CD4-positive, alpha-beta T cell treated with Interleukin-15 for 4 hours (primary cell): ENCODE measurements at places on chromosomes 1 and 21.
A peak's percentile ranks its signal among the peaks of the same experiment; 100 is the strongest.

GRCh38 chr1:173430677-173431303, 46.3 kb upstream of the PRDX6 start:
- no peak for DNase-seq

DNA sequence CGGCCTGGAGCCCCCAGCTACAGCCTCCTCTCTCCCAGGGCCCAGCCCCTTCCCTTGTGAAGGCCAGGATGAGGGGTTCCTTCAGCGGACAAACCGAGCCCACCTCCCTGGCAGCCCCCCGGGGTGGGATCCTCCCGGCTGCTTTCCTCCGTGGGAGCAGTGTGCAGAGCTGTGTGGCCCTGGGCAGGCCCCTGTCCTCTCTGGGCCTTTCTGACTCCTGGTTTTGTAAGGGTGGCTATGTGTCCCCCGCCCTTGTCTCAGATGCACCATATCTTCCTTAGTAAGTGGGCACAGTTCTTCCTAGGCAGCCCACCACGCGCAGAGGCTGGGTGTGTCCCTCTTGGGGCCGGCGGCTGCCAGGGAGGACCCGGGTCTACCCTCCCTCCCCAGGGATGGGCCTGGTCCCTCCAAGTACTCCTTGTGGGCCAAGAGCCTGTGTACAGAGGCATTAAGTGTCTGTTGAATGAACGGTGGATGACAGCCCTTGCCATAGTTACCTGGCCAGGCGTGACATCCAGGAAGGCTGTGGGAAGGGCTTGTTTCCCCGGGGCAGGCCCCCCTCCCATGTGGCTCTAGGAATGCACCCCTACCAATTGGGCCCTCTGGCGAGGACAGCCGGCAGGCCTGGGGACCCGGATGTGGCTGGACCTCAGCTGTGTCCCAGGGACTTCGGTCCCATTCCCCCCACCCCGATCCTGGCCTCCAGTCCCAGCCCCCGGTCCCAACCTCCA, 3.8 kb downstream of the SMIM1 start:
- no peak for DNase-seq

GRCh38 chr21:24870633-24871032, 736.6 kb downstream of the MRPL39 start:
- no peak for DNase-seq

- DNase-seq: no peak
Measured at GRCh38 chr1:193240609-193241008, 54.2 kb upstream of the B3GALT2 start.

- no peak for DNase-seq
Measured at GRCh38 chr1:235625831-235626230, 23.8 kb downstream of the GNG4 start.

GRCh38 chr1:223815865-223816264, 29.9 kb downstream of the TP53BP2 start:
- no peak for DNase-seq

DNA sequence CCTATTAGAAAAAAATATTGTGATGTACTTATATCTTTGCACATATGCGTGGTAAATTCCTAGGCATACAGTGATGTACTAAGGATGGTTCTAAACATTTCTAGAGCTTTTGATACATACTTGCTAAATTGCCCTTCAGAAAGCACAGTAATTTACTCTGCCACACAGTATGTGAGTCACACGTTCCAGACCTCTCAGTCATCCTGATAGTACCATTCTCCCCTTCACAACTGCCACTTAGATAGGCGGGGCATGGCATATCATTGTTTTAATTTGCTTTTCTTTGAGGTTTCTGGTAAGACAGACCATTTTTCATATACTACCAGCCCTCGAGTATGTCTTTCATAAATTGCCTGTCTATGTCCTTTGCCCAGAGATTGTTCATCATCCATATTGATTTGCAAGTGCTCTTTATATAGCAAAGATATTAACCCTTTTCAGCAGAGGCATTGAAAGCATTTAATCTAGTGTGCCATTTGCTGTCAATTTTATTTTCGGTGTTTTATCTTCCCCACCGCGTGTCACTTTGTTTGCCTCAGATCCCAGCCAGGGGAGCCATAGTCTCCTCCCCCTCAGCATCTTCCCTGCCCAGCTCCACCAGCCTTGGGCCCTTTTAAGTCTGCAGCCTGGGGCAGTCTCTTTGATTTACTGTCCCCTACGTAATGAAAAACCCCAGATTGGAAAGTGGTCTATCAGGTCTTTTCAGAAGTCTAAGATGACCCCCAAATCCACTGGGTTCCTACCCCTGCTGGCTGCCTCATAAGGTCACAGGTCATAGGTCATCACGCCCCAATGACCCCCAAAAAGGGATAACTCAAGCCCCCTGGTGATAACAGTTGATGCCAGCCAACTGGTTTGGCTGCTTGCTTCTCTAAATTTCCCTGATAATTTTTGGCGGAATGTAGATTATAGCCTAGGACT, 11.8 kb upstream of the PAX7 start:
- DNase-seq: no peak

DNA sequence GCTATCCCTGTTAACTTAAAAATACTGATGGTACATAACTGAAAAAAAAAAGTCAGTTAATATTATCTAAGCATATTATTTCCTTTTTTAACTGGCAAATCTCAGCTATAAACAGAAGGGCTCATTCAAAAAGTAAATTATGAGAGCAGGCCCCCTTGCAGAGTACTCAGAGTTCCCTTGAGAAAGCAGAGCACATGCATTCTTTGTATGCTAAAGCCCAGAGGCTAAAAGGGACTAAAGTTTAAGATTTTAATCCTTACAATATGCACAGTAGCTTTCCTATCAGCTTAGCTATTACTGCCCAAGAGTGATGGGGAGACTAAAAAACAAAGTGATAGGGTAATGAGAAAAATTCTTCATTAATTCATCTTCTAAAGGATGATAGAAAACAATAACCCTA, 18.5 kb downstream of the SLC16A1 start:
- DNase-seq: no peak

- peak; percentile 53 for DNase-seq
Measured at GRCh38 chr1:17212487-17213121, 7.7 kb downstream of the PADI1 start.

DNA sequence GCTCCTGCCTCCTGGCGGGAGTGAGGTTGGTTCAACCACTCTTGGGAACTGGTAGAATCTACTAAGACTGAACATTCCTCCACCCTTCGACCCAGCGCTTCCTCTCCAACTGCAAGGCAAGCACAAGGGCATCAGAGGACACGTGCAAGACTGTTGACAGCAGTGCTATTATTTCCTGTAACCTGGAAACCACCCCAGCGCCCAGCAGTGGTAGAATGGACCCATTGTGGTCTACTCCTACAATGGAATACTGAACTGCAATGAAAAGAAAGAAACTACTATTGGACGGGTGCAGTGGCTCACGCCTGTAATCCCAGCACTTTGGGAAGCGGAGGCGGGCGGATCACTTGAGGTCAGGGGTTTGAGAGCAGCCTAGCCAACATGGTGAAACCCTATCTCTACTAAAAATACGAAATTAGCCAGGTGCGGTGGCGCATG, 33.0 kb upstream of the TARDBP start:
- no peak for DNase-seq

- no peak for DNase-seq
Measured at GRCh38 chr1:156281693-156282478, 739 bp downstream of the SMG5 start.

GRCh38 chr1:18936471-18936813, 20.0 kb downstream of the IFFO2 start:
- no peak for DNase-seq

GRCh38 chr21:23452384-23453083, 2154.7 kb downstream of the MRPL39 start:
- DNase-seq: no peak

GRCh38 chr1:68221001-68221979, 11.0 kb downstream of the WLS start:
- DNase-seq: no peak

DNA sequence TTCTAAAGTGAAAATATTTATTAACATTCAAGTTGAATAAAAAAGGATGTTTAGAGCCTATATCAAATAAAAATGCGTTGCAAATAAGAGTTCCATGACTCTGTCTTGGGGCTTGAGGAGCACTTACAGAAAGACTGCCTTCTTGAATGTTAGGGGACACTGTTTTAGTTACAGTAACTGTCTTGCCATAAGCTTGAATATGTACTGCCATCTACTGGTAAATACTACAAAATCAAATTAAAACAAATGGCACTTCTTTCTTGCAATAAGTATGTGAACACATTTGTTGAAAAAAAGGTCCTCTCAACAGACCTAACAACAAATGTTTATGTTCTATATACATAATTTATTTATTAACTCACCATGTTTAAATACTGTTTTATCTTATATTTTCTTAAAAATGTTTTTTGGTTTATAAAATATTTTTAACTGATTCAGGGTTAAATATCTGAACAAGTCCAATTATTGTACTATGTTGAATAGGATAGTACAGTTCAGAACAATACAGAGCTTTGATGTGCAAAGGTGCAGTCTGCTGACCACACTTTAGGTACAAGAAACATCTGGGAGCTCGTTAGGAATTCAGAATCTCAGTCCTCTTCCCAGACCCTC, 199.5 kb downstream of the LRRIQ3 start:
- DNase-seq: no peak

DNA sequence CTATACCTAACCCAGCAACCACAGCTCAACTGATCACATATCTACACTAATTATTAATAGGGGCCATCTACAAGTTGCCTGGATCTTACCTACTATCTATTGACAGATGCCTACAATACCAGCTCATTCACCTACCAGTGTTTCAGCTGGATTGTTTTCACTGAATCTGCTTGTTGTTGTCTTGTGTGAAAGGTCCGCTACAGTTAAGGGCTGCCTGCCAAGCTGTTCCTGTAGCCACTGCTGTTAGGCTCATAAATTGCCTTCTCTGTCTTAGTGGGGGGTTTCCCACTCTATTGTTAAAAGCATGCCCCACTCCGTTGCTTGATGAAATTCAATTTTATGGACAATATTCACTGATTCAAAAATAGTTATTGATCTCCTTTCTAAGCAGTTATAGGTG, 199.7 kb upstream of the TMPRSS15 start:
- DNase-seq: no peak

DNA sequence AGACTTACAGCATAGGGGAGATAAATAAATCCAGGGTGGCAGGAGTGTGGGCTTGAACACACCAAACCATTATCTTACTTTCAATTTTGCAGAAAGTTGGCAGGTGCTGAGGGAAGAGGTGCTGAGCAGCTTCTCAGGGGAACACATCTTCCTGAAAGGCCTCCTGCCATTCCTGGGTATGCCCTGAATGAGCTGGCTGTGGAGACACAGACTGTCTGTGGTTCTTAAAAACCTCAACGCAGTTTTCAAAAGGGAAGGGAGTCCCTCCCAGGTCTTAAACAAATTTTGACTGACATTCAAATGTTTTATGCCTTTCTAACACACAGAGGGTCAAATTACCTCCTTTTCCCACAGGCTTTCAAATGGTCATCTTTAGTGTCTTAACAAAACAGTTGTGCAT, 166.9 kb downstream of the TNFSF18 start:
- no peak for DNase-seq

- DNase-seq: no peak
Measured at GRCh38 chr1:159056069-159056698, 20.4 kb downstream of the AIM2 start.

DNA sequence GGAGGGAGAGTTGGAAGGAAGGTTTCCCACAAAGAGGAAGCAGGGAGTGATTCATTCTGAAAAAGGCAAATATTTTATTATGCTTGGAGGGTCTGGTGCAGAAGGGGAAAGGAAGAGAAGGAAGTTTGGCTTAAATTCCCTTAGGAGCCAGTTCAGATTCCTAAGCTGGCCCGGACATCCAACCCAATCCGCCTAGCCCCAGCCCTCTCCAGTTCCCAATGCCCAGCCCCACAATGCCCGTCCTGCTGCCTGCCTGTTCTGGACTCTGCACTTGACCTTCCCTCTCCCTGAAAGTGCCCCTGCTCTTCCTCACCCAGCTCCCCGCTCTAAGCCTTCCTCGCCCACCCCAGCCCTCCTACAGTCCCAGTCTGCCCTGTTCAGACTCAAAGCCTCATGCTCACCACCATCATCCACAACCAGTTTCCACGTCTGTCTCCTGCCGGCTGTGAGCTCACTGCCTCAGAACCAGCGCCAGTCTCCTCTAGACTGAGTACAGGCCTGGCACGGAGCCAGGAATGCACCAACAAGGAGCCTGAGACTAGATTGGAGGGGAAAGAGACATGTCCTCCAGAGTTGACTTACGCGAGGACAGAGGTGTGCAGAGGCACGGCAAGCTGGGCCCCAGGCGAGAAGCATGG, 18.9 kb downstream of the CAPN2 start:
- DNase-seq: no peak
